Dermis blood vessel endothelial cell (primary cell): ENCODE measurements at places on chromosomes 1 and 21.
A peak's percentile ranks its signal among the peaks of the same experiment; 100 is the strongest.

DNA sequence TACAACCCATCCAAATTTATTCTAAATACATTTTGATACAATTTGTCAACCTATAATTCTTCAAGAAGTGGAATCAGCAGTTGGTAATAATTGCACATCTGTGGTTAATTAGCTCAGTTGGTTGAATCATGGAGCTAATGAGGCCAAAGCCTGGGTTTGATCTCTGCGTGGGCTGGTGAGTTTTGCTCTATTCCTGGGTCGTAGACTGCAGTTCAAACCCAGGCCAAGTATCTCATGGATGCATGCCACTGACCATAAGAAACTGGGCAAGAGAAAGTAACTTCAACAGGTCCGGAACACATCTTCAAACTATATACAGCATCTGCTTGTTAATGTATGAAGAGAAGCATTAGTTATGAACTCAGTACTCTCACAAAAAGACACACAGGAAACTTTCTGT lies 779.7 kb downstream of the USP25 start:
- no peak for DNase-seq

GRCh38 chr1:230280906-230281413 lies 145.2 kb downstream of the PGBD5 start:
- DNase-seq: no peak

DNA sequence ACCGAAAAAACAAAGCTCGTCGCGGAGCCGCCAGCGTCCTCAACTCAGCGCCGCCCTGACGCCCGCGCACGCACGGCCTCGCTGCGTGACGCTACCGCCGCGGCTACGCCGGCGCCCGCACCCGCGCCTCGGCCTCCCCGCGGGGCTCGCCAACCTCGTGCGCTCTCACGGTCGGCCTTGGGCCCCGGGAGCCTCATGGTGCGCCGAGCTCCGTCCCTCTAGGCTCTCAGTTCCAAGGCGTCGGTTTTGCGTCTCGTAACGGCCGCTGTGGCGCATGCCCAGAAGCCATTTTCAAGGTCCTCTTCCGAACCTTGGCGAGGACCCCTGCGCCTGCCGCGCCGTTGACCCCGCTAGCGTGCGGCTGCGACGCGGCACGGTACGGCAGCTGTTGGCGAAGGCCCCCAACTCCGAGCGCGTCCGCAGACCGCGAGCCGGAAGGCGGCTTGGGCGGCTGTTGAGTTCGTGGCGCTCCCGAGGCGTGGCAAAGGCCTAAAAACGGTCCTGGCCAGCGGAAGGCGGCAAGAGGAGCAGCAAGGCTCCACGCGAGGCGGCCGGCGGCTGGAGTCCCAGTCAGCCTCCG lies at the start of gene HENMT1:
Gene HENMT1, minus strand, starts transcription at position 64 of the 580 bp plus-strand sequence. CDS start 1,209 bp downstream, outside the sequence.
- DNase-seq: peak; percentile 78

DNA sequence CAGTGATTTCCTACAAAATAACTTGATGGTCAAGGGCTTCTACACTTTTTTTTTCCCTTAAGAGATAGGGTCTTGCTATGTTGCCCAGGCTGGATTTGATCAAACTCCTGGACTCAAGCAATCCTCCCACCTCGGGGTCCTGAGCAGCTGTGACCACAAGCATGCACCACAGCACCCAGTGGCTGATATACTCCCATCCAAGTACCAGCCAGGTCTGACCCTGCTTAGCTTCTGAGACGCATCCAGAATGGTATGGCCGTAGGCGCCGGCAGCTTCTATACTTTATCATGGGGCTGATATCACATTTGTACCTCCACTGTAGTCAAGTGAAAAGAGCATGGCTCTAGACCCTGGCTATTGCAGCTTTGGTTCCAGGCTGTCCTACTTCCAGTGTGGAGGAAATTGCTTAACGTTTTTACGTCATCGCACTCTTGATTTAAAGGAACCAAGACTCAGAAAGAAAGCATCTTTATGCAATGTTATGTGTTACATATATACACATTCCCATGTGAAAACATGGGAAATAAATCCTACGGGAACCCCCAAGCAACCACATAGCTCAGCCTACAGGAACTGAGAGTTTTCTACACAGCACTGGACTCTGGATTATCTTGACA lies 39.5 kb downstream of the PDPN start:
- no peak for DNase-seq

DNA sequence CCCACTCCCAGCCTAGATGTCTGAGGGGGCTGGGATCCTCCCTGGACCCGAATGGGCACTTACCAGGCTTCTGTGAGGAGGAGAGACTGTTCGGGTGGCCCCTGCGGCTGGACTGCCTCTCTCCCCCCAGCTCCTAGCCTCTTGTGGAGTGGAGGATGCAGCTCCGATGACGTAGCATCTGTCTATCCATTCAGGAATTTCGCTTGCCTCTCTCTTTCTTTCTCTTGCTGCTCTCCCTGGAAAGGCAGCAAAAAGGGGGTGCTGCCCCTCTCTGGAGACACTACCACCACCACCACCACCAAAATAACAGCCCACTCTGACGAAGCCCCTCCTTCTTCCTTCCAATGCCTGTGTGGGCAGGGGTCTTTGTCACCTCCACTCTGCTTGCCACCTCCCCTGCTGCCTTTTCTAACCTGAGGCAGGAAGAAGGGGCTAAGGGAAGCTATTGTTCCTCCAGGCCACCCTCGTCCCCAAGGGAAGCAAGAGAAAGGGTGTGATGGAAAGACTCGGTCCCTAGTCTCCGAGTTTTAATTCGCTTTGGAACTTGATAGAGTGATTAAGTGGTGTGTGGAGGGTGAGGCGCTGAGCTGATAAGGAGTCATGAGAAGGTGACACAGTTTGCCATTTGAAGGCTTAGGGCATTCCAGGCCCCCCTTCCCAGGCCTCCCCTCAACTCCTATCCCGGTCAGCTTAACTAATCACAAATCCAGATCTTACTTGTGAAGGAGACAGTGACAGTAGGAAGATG lies 60.5 kb downstream of the RHBG start:
- no peak for DNase-seq

GRCh38 chr21:32351428-32351827 lies 41.4 kb downstream of the URB1 start:
- no peak for DNase-seq

DNA sequence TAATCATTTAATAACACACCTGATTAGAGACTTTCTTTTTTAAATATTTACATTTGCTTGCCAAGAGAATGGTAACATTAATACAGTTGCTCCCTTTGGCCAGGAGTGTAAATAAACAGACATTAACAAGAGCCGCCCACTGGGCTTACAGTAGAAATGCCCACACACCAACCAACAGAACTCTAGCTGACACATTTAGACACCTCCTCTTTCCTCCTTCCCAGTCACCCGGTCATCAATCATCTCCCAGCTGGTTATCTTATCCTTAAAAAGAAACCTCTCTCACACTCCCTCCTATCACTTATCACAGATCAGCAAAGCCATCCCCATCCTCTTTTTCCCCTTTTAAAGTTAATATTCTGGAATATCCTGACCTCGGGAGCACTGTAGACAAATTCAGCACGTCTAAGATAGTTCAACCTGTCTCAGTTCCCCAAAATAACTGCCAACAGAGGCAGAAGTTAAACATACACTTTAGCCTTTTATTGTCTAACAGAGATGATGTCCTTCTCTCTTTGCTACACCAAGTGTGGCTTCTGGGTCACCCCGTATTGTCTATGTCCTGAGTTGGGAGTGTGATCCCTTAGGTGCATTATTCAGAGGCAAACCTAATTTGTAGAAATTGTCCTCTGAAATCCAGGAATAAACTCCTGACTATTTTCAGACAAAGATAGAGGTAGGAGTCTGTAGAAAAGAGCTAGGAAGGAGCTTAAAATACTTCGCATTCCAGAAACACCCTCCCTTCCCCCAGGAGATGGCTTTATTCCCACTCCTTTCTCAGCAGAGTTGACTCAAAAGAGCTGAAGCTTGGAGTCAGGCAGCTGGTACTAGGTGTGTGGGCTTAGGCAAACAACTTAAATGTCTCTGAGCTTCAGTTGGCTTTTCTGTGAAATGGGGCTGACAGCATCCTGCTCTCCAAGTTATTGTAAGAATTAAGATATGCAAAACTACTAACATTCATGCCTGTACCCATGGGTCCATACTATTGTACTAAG lies 8.8 kb downstream of the MYCL start:
- peak; percentile 47 for DNase-seq

DNA sequence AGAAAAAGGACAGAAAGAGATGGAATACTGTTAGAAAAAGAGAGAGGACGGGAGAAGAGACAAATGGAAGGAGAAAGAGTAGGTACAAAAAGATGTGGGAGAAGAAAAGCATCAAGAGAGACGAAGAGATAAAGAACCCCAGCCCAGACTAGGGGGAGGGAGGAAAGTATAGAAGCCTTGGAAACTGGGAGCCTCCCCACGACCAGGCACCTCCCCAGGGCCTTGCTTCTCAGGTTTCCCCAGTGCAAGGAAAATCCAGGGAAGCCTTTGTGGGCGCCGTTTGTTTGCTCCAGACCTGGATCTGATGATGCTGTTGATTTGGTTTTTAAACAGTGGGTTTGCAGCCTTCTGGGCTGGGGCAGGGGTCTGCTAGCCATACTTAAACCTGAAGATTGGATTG lies 15.2 kb upstream of the ALX3 start:
- DNase-seq: no peak

DNA sequence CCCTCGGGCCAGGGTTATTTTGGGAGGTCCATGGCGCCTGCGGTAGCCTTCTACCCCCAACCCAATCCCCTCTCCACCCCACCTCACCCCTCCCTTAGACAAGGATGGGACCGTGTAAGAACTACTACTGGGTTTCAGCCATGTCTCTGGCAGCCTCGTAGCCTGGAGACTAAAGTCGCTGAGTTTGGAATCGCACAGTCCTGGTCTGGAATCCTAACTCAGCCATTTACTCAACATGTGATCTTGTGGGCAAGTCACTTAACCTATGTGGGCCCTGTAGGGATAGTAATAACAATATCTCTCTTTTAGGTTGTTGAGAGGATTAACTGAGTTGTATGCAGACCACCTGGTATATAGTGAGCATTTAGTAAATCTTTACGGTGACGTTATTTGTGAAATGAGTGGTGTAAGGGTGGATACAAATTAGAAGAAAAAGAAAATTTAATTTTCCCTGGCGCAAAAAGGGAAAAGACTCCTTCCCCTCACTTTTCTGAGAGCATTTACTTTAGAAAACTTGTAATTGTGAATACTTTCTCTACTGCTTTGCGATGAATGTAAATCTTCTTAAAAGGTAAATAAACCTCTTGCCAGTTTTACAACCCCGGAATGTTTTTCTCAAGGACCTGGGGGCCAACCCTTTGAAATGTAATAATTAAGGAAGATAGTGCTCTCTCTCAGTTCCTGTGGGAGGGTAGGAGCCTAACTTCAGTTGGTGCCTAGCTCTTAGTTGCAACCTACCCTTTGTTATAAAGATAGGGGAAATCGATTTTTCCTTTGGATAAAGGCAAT lies 615 bp upstream of the MRPS15 start:
- DNase-seq: no peak

- no peak for DNase-seq
Observed at GRCh38 chr1:199747984-199748383, 279.5 kb upstream of the NR5A2 start.

DNA sequence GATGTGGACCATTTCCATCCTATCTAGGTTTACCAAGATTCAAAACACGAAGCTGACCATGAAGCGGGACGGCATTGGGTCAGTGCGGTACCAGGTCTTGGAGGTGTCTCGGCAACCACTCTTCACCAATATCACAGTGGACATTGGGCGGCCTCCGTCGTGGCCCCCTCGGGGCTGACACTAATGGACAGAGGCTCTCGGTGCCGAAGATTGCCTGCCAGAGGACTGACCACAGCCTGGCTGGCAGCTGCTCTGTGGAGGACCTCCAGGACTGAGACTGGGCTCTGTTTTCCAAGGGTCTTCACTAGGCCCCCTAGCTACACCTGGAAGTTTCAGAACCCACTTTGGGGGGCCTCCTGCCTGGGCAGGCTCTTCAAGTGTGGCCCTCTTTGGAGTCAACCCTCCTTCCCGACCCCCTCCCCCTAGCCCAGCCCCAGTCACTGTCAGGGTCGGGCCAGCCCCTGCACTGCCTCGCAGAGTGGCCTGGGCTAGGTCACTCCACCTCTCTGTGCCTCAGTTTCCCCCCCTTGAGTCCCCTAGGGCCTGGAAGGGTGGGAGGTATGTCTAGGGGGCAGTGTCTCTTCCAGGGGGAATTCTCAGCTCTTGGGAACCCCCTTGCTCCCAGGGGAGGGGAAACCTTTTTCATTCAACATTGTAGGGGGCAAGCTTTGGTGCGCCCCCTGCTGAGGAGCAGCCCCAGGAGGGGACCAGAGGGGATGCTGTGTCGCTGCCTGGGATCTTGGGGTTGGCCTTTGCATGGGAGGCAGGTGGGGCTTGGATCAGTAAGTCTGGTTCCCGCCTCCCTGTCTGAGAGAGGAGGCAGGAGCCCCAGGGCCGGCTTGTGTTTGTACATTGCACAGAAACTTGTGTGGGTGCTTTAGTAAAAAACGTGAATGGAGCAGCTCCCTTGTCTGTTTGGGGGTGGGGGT lies 864 bp upstream of the CCDC24 start:
- DNase-seq: no peak

GRCh38 chr1:205256951-205257625 lies 29.3 kb downstream of the TMCC2 start:
- no peak for DNase-seq

GRCh38 chr1:198846556-198846955 lies 207.7 kb downstream of the PTPRC start:
- DNase-seq: no peak

DNA sequence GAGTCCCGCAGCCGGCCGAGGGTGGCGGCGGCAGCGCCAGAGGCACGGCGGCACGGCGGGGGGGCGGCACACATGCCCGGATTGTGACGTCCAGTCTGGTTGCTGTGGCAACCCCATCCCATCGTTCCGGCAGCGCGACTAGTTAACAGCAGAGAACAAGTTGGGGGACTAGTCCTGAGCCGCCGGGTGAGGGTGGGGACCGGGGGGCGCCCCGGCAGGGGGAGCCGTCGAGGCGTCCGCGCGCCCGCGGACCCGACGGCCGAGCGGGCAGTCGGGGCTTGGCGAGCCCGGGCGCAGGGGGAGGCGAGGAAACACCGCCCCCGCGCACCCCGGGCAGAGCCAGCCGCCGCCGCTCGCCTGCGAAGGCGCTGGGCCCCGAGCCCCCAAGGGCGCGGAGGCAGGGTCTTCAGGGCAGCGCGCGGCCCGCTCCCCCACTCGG lies at the start of gene CHD5:
Gene CHD5, minus strand, starts transcription at position 54 of the 439 bp plus-strand sequence. CDS start 298 bp downstream, outside the sequence.
- DNase-seq: no peak

DNA sequence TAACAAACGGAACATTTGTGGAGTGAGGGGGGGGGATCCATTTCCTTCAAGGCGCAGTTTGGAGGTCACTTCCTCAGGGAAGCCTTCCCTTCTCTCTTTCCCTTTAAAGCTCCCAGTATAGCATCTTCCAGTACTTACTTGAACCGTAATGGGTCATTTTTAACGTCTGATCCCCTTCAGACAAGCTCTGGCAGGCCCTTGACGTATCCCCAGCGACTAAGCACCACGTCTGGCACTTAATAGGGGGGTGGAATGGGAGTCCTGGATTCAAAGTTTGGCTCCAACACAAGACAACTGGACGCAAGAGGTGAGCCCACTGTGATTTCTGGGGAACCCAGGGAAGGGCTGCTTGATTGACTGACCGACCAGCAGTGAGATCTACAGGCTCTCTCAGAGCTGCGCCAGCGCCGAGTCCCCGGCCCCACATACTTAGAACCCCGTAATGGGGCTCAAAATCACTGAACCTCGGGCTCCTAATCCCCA lies 441 bp downstream of the YARS1 start:
- DNase-seq: peak; percentile 54
